Right atrium auricular region (tissue), 2 donors: ENCODE measurements at places on chromosomes 5 and 9.

DNA sequence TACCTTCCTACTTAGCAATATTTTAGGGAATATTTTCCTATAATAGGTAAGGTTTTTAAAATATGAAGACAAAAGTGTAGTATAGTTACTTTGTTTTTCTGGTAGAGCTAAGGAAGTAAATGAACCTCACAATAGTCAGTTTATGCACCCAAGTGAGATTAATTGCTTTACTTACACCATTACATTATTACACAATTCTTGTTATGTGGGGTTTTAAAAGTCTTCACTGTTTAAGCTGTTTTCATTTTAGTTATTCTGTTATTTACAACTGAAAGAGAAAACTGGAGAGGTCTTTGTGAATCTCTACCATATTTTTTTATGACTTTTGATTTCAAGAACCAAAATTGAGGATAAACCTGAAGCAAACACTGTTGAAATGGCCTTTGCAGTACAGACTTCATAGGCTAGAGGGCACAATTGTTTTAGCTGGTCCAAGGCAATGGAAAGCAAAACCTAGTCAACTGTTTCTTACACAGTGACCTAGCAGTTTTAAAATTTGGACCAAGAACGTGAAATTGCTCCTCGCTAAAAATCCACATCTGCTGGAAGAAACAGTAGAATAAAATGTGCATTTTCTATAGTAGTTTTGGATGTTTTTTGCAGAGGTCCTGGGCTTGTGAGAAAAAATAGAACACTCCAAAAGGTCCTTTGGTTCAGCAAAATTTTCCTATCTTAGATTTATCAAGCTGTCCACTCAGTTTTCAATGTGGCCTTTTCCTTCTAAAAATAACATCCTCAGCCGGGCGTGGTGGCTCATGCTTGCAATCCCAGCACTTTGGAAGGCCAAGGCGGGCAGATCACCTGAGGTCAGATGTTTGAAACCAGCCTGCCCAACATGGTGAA is 66.4 kb upstream of the FER start:
- H3K4me1 ChIP-seq: peaks cover 5% of the 10 kb centered on the region
- H3K27ac ChIP-seq: peak overlapping the region; percentile 21
- no peak for DNase-seq
- no peaks in the 10 kb centered on the region for H3K27me3 ChIP-seq
- H3K36me3 ChIP-seq: no peaks in the 10 kb centered on the region

DNA sequence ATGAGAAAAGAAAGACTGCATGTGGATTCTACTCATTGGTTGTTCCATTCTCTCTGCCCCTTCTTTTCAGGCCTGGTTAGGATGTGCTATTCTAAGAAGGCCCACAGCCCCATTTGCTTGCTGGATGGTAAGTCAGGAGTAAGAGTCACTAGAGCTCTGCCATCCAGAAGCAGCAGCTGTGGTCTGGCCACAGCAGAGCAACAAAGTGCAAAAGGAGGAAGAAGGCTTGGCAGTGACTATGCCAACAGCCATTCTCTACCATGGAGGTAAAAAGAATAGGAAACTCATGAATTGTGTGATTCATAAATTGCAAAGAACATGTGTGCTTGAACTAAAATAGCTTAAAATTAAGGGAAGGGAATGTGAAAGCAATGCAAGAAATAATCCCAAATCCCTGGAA is 20.9 kb downstream of the KLHL3 start:
- H3K36me3 ChIP-seq: peaks cover 8% of the 10 kb centered on the region
- DNase-seq: no peak
- H3K27me3 ChIP-seq: no peaks in the 10 kb centered on the region
- peaks cover 1% of the 10 kb centered on the region for H3K4me1 ChIP-seq

- H3K27me3 ChIP-seq: no peaks in the 10 kb centered on the region
- peak overlapping the region; percentile 94 for H3K27ac ChIP-seq
- H3K4me1 ChIP-seq: no peaks in the 10 kb centered on the region
- no peak overlapping the region for H3K4me3 ChIP-seq
- DNase-seq: no peak
Observed at GRCh38 chr5:138955671-138956295, 80.6 kb upstream of the LRRTM2 start.

DNA sequence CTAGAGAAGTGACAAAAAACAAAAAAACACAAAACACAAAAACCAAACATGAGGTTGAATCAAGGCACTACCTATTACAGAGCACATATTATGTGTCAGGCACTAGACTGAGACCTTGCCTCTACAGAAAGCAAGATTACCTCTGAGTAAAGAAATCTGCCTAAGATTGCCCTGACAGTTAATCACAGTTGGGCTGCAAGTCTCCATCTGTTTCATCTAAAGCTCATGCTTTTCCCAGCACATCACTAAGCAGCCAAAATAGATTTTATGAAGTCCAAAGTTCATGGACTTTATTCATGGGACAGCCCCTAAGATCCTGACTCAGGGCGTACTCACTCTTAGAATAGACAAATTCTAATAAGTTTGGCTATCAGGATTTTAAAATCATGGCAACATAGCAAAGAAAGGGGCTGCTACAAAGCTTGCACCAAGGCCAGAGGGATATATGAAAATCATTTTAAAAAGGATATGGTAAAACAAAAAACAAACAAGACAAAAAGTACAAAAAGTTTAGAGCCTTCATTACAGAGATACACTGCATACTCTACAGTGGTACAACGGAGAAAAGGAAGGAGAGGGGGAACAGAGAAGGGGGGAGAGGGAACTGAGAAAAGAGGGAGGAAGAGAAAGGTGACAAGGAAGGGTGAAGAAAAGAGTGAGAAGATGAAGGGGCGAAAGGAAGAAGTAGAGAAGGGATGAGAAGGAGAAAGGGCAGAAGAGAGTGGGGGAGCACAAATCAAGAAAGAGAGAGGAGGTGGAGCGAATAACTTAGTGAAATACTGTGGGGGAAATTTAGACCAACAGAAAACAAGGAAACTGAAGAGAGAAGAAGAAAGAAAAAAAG is 58.2 kb downstream of the RICTOR start:
- no peak overlapping the region for H3K4me3 ChIP-seq
- peaks cover 5% of the 10 kb centered on the region for H3K36me3 ChIP-seq
- H3K27me3 ChIP-seq: no peaks in the 10 kb centered on the region
- H3K4me1 ChIP-seq: peaks cover 36% of the 10 kb centered on the region
- DNase-seq: no peak

- no peak for DNase-seq
- no peak overlapping the region for H3K4me3 ChIP-seq
- H3K27me3 ChIP-seq: no peaks in the 10 kb centered on the region
- H3K4me1 ChIP-seq: no peaks in the 10 kb centered on the region
Observed at GRCh38 chr5:91170266-91170665, 212.9 kb downstream of the ARRDC3 start.

DNA sequence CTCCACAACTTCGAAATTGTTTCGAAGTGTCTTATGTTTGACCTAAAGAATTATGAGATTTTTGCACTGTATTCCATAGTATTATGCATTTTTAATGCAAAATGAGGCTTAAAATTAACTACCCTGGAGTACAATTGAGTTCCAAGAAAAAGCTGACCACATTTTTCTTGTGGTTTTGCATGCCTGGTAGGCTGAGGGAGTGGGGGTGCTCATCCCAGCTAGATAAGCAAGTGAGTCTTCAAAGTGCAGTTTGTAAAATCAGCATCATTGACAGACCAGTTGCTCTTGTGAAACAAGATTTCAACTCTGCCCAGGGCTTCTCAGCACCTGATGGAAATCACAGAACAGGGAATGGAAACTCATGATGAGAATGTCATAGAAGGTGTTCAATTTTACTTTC is 17.0 kb upstream of the NDUFS4 start:
- no peak overlapping the region for H3K4me3 ChIP-seq
- no peak for DNase-seq
- no peaks in the 10 kb centered on the region for H3K27me3 ChIP-seq
- H3K27ac ChIP-seq: no peak overlapping the region
- no peaks in the 10 kb centered on the region for H3K4me1 ChIP-seq

GRCh38 chr5:171961117-171961516 is 45.3 kb downstream of the FBXW11 start:
- H3K4me1 ChIP-seq: peaks cover 62% of the 10 kb centered on the region
- no peak for DNase-seq
- no peaks in the 10 kb centered on the region for H3K36me3 ChIP-seq
- no peak overlapping the region for H3K4me3 ChIP-seq
- H3K27ac ChIP-seq: no peak overlapping the region
- H3K27me3 ChIP-seq: no peaks in the 10 kb centered on the region

DNA sequence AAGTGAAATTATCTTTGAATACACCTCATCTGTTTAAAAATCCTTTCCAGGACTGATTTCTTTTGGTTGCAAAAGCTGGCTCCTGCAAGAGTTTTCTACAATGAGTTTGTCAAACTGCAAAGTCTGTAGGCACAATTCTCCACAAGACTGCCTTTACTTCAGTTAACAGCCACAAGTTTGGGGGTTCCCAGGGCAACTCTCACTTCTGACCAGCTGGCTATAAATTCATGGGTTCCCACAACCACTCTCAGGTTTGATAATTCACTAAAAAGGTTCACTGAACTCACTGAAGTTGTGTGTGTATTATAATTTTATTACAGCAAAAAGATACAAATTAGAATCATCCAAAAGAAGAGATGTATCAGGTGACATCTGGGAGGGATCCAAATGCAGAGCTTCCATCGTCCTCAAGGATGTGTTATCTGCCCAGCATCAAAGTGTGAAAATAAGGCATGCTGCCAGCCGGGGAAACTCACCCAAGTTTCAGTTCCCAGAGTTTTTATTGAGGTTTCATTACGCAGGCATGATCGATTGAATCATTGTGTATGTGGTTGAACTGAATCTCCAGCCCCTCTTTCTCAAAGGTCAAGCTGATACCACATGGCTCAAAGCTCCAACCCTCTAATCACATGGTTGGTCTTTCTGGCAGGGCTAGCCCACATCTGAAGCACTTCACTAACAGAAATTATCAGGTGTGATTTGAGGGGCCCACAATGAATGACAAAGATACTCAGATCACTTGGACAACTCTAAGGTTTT is 19.0 kb upstream of the PSIP1 start:
- no peaks in the 10 kb centered on the region for H3K27me3 ChIP-seq
- H3K27ac ChIP-seq: no peak overlapping the region
- no peaks in the 10 kb centered on the region for H3K36me3 ChIP-seq
- no peak overlapping the region for H3K4me3 ChIP-seq

GRCh38 chr5:8844847-8845246 is 701.0 kb downstream of the SEMA5A start:
- no peak overlapping the region for H3K4me3 ChIP-seq
- H3K36me3 ChIP-seq: no peaks in the 10 kb centered on the region
- DNase-seq: no peak
- no peaks in the 10 kb centered on the region for H3K4me1 ChIP-seq

GRCh38 chr5:126053630-126054029 is 369.6 kb upstream of the GRAMD2B start:
- H3K4me3 ChIP-seq: no peak overlapping the region
- no peak for DNase-seq
- no peaks in the 10 kb centered on the region for H3K36me3 ChIP-seq
- H3K27me3 ChIP-seq: no peaks in the 10 kb centered on the region
- no peak overlapping the region for H3K27ac ChIP-seq
- no peaks in the 10 kb centered on the region for H3K4me1 ChIP-seq

- no peak overlapping the region for H3K4me3 ChIP-seq
- no peak overlapping the region for H3K27ac ChIP-seq
- DNase-seq: no peak
Observed at GRCh38 chr5:2856206-2856605, 104.7 kb upstream of the IRX2 start.

DNA sequence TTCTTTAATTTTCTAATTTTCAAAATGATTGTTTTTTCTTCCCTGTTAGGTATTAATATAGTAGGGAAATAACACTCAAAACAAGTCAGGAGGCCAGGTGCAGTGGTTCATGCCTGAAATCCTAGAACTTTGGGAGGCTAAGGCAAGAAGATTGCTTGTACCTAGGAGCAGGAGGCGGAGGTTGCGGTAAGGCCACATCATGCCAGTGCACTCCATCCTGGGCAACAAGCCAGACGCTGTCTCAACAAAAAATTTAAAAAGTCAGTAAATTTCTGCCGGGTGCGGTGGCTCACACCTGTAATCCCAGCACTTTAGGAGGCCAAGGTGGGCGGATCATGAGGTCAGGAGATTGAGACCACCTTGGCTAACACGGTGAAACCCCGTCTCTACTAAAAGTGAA is 10.2 kb upstream of the CDK7 start:
- no peak for DNase-seq
- peaks cover 10% of the 10 kb centered on the region for H3K36me3 ChIP-seq
- no peak overlapping the region for H3K4me3 ChIP-seq
- no peak overlapping the region for H3K27ac ChIP-seq

- DNase-seq: no peak
- H3K27me3 ChIP-seq: no peaks in the 10 kb centered on the region
- no peak overlapping the region for H3K4me3 ChIP-seq
- H3K36me3 ChIP-seq: no peaks in the 10 kb centered on the region
Observed at GRCh38 chr9:99748676-99749075, 73.0 kb upstream of the NR4A3 start.

- H3K36me3 ChIP-seq: no peaks in the 10 kb centered on the region
- H3K27me3 ChIP-seq: no peaks in the 10 kb centered on the region
- H3K4me3 ChIP-seq: no peak overlapping the region
- no peak for DNase-seq
- no peak overlapping the region for H3K27ac ChIP-seq
Observed at GRCh38 chr9:111106202-111106601, 67.9 kb upstream of the LPAR1 start.

DNA sequence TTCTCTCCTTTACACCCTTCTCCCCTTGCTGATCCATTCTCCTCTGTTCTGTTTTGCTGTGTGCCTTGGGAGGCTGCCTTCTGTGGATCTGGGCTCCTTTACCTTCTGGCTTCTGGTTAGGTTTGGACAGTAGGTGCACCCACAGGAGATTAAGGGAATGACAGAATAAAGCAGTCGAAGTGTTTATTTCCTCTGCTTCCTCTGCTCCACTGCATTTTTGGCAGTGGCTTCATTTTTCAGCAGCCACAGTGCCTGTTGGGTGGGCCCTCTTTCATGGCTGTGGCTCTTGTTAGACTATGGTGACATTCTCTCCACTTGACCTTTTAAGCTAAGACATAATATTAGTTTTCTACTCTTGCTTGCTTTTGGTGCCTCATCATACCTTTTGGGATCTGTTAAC is 144.1 kb downstream of the CCDC171 start:
- no peaks in the 10 kb centered on the region for H3K27me3 ChIP-seq
- no peaks in the 10 kb centered on the region for H3K36me3 ChIP-seq
- H3K27ac ChIP-seq: no peak overlapping the region
- DNase-seq: no peak
- no peak overlapping the region for H3K4me3 ChIP-seq

GRCh38 chr5:32534041-32534440 is 51.3 kb upstream of the SUB1 start:
- H3K36me3 ChIP-seq: no peaks in the 10 kb centered on the region
- no peak overlapping the region for H3K27ac ChIP-seq
- no peak for DNase-seq
- H3K4me3 ChIP-seq: no peak overlapping the region
